Stimulated activated CD4-positive, alpha-beta T cell treated with anti-CD3 and anti-CD28 coated beads, Interleukin-4, amount 100 ng/mL, for 48 hours (primary cell): ENCODE measurements at places on chromosomes 3 and 15.

DNA sequence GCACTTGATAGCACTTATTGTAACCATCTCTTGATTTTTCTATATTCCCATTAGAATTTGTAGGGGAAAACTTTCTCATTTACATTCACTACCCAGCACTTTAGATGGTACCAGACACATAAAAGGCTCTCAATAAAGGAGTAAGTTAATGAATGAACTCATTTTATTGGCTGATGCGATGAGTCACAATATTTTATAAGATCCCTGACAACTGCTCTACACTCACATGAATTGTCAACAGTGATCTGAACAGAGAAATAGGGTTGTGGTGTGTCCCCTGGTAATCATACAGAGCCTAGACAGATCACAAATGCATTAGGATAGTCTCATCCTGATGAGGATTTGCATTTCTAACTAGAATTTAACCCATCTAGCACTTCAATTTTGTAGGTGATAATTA, 567.6 kb upstream of the ARPP21 start:
- DNase-seq, result no peak

- DNase-seq, result no peak
Observed at GRCh38 chr3:14884665-14885064, 62.7 kb upstream of the NR2C2 start.

DNA sequence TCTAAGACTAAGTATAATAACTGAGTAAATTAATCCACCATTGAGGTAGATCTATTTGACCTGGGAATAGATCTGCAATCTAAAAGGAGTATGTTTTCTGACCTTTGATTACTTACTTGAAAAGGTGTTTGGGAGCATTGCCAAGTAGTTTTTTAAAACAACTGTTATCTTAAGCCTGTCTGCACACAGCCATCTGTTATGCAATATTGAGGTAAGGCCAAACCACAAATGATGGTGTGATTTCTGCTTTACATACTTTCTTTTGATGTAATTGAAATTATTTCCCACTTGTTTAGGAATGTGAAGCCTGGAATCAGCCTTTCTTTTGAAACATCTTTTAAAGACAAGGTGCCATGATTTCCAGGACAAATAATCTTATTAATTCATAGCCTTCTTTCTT, 274.0 kb downstream of the BBX start:
- DNase-seq, result no peak

GRCh38 chr15:65431731-65432130, 9.0 kb upstream of the IGDCC4 start:
- DNase-seq, result no peak

- DNase-seq, result peak; percentile 0
Observed at GRCh38 chr3:87145553-87145952, 81.6 kb upstream of the CHMP2B start.

GRCh38 chr3:133563816-133564215, 9.7 kb upstream of the CDV3 start:
- no peak for DNase-seq

DNA sequence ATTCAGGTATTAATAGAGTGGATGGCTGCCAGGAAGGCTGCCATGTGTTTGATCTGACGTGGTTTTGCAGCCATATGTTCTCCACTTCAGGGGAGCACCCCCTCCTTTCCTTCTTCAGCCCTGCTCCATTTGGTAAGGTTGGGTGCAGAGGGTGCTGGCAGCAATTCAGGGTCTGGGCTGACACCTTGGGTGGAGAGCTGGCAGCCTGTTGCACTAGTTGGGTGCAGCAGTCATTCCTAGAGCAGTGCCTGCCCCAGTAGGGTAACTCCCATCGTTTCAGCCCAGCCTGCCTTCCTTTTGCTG, 1.5 kb downstream of the TYRO3 start:
- DNase-seq, result no peak
